NCI-H1092 (cell line): ENCODE measurements at places on chromosomes 4 and X.
A peak's percentile ranks its signal among the peaks of the same experiment; 100 is the strongest.

GRCh38 chr4:118850488-118851173, 14.7 kb upstream of the SEC24D start:
- no peak for DNase-seq

DNA sequence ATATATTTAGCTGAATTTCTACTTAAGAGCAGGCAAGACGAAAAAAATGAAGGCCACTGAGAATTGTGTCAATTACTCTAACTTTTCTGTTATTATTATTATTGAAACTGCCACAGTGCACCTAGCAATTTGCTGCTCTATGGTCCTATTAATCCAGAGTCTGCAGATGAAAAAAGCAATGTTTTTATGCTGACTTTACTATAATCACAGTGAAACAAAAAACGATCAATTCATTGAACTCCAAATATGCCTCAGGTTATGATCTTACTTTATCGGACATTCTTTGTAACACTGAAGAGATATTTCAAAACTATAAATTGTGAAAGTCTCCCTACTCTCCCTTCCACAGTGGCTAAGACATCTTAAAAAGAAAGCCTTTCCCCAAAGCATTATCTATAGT, 474.4 kb downstream of the KCNIP4 start:
- DNase-seq = no peak

DNA sequence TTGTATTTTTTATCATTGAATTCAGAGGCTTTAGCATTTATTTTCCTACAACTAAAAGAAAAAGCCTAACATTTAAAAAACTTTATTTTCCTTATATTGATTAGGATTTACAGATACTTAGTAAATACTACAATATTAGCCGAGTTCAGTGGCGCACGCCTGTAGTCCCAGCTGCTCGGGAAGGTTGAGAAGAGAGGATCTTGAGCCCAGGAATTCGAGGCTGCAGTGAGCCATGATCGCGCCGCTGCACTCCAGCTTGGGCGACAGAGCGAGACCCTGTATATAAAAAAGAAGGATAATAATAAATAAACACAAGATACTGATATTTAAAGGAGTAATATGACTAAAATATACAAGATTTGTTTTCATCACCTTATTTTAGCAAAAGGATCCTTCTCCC, 681 bp upstream of the UPF3B start:
- DNase-seq = no peak

- DNase-seq = no peak
Measured at GRCh38 chr4:179664430-179665027, 2222.3 kb upstream of the AGA start.

GRCh38 chrX:110210417-110211139, 107.3 kb downstream of the AMMECR1 start:
- no peak for DNase-seq

- DNase-seq = no peak
Measured at GRCh38 chrX:41518841-41519220, 71.7 kb downstream of the NYX start.

DNA sequence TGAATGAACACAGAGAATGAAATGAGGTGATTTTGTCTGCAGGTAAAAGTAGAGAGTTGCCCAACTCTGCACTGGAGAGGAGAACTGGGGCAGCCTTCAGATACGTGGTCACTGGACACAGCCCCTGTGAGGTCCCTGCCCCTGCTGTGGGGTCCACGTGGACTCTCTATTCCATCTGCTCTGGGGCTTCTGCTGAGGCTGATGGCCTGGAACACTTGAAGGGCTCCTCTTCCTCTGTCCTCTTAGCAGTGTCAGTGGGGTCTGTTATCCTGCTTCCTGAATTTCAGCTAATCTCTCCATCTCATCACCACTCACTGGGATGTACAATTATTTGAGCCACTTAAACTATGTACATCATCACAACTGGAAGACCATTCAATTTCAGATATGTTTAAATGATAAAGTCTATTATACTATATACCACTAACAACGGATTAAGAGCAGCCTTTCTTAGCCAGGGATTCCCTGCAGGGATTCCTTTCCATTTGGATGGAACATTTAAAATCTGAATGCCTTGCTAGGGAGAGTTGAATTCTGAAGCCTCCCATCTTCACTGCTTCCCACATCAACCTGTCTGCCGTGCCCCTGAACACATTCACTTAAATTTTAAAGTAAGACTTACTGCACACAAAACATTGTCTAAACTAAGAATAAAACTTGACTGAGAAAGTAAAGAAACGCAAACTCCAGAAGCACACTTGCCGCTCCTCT, 74.0 kb downstream of the CC2D2A start:
- DNase-seq = no peak

DNA sequence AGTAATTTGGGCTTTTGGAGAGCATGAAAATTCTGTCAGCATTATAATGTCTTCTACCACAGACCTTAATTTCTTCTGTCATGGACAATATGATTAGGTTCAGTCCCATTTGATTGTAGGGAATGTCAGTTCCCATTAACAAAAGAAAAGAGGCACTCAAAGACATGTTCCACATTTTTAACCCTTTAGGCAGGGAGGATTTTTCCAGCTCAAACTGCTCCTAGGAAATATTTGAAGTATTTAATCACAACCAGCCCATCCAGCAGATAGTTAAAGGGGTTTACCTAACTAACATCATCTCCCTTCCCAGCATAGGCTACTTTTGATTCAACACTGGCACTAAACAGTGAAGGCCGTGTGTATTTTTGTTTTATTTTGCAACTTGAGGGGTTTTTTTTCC, 256.0 kb downstream of the DHX15 start:
- DNase-seq = no peak

DNA sequence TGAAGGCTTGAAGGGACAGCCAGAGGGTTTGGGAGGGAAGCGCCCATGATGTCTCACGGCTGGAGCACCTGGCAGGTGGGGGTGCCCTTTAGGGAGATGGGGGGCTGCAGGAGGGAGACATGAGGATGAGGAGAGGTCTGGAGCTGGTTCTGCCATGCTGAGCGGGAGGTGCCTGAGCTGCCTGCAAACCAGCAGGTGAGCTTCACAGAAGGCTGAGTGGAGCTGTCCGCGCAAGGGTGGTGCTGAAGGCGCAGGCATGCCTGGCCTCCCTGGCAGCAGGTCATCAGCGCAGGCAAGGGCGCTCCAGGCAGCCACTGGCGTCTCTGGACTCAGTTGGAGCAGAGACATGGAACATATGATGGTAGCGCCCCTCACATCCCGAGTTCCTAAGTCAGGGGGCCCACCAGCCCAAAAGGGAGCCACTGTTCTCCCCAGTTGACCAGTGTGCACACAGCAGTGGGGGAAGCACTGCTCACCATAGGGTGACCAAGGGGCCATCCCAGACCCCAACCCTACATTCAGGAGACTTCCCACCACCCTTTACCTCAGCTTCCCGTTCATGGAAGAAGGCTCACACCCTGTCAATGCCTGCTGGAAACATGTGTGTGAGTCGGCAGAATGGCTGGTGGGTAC, 25.8 kb downstream of the ADRA2C start:
- DNase-seq = no peak

- peak; percentile 38 for DNase-seq
Measured at GRCh38 chr4:139633661-139634060, 32.0 kb upstream of the MGST2 start.
